ENCODE measurements at places on chromosomes 5 and 9.

DNA sequence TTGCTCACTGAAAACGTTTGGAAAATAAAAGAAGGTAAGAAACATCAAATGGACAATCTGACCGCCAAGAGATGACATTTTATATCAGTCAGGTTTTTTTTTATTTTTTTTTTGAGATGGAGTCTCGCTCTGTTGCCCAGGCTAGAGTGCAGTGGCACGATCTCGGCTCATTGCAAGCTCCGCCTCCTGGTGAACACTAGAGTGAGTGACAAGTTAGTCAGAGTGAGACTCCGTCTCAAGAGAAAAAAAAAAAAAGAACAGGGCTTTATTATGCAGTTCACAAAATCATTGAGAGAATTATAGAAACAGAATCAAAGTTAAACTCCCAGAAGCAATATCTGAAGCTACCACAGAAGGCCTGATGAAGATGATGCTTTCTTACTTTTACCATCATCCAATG lies 70.1 kb downstream of the DTWD2 start:
- no peak for DNase-seq

DNA sequence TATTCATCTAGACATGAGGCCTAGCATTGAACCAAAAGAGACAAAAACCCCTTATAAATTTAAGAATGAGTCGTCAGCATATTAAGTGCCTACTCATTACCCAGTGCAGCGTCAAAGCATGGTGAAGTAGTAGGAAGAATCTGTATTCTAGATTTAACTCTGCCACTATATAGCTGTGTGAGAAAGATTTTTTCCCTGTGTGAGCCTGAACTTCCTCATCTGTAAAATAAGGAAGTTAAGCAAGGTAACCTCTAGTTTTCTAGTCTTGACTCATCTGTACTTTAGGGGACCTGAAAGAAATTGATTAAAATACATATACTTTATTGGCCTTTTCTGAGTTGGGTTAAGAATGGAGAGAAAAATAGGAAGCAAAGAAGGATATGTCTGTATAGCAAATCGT lies 82.1 kb upstream of the RUSC2 start:
- DNase-seq: no peak

- DNase-seq: no peak
Measured at GRCh38 chr9:68515326-68516017, 25.2 kb downstream of the TMEM252 start.

GRCh38 chr5:77924081-77924480 lies 147.9 kb upstream of the TBCA start:
- DNase-seq: no peak

DNA sequence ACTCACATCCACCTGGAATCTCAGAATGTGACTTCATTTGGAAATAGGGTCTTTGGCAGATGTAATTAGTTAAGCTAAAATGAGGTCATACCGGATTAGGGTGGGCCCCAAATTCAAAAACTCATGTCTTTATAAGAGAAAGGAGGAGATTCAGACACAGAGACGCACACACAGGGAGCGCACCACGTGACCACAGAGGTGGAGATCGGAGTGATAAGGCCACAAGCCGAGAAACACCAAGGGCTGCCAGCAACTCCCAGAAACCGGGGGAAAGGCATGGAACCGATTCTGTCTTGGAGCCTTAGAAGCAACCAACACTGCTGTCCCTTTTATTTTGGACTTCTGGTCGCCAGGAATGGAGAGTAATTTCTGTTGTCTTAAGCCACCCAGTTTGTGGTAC lies 31.8 kb upstream of the LMX1B start:
- no peak for DNase-seq

DNA sequence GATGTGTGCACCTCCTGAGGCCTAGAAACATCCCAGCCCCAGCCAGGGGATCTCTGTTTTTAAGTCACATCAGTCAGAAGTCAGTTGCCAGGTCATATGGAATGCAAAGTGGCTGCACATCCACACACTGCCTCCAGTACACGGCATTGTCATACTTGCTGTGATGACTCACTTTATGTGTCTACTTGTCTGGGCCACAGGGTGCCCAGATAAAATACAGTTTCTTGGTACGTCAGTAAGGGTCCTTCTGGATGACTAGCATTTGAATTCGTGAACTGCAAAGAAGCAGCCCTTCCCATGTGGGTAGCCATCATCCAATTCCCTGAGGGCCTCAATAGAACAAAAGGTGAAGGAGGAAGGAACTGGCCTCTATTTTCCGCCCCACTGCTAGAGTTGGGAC lies 27.7 kb downstream of the AUH start:
- no peak for DNase-seq
